GM18507 (cell line): ENCODE measurements at places on chromosomes 2 and 18.

DNA sequence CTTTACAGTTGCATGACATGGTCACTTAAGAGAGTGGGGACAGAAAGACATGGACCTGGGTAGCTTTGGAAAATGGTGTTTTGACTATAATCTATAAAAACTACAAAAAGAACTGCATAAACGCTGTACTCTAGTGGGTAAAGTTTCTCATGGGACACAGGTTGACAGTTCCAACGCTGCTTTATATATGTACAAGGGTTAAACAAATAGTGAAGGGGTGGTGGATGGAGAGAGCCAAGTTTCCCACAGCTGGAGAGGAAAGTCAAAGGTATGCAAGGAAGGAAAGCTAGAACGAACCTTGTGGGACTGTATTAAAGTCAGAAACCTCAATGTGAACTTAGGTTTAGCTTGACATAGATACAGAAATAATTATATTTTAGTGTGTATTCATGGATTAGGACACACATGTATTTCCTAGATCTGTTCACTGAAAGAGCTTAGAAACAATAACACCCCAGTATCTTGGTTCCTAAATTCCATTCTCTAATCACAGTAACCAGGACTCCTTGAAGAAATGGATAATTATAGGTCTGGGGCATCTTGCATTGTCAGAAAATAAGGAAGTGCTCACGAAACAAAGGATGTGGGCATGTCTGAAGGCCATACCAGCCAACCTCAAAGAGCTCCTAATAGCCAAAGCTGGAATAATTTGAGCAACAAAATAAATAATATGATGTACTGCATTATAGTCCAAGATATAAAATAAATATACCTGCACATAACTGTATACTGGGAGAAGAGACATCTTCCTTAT is 28.8 kb downstream of the TANC1 start:
- no peak for DNase-seq

GRCh38 chr18:13813271-13813849 is 10.6 kb upstream of the MC5R start:
- peak; percentile 43 for DNase-seq

- peak; percentile 65 for DNase-seq
These were observed 26.3 kb downstream of the MRPL35 start for GRCh38 chr2:86225581-86225980.

DNA sequence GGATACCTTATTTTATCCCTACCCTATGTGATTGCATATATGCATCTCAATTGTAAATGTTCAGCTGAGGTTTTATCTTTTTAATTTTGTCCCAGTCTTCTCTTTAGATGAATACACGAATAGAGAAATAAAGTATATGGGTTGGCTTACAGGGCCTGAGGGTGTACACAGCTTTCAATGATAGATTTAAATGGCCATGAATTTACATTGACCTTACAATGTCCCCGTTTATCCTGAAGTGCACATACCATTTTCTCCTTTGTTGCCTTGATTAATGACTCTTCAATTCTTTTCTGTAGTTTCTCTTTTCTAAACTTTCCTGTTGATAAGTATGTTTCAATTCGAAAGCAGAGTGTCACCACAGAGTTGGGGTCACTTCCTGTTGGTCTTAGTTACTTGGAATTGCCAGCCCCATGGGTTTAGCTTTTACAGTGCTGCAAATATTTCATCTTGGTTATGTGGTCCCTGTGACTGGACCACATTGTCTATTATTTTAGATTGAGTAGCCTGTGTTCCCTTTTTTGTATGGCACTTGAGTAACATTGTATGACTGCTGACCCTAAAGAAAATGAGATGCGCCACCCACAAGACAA is 1616.3 kb upstream of the ACVR2A start:
- DNase-seq: no peak

DNA sequence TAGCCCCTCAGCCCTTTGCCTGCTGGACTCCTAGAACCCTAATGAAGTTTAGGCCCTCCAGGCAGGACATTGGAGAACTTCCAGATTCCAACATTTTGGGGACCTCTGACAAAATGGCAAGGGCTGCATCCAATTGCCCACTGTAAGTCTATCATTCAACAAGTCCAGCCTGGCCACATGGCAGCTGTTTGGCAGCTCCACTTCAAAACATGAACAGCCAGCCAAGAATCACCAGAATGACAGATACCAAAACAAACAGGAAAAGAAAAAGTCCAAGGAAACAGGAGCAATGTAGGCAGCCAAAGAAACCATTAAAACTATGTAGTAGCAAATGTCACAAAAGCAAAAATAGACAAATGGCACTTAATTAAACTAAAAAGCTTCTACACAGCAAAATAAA is 25.5 kb downstream of the SLC4A5 start:
- no peak for DNase-seq

DNA sequence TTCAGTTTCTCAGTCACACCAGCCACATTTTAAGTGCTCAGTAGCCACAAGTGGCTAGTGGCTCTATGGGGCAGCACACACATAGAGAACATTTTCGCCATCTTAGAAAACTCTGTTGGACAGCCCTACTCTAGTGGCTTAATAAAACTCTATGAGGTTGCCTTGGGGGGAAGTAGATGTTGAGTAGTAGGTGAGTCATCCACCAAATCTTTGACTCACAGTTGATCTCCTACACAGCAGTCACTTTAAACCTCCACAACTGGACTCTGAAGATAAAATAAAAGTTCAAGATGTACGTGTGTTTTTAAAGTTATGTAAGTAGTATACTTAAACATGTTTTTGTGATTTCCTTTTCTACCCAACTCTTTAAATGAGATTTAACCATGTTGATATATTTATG is 379.0 kb downstream of the SETBP1 start:
- no peak for DNase-seq

- no peak for DNase-seq
These were observed 15.5 kb upstream of the IL1RN start for GRCh38 chr2:113111823-113112287.

- DNase-seq: no peak
These were observed 48.6 kb downstream of the DNMT3A start for GRCh38 chr2:25293145-25293544.

- no peak for DNase-seq
These were observed 633 bp downstream of the NABP1 start for GRCh38 chr2:191678437-191679100.

- no peak for DNase-seq
These were observed 397 bp downstream of the ZCCHC2 start for GRCh38 chr18:62523255-62523588.

DNA sequence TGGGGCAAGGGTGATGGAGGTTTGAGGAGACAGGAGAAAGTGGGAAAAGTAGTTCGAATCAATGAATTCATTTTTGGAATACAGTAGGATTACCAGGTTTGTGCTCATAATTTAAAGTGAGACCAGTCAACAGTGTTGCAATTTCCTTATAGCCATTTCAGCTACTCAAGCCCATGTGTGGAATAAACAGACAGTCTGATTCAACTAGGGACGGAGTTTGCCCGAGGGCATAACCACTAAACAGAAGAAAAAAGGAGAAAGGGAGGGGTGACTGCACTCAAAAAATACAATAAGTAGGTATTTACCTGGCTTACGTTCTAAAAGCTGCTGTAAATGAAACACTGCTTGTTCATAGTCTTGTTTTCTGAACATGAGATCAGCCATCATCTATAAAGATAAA is 55.2 kb downstream of the TTC21B start:
- no peak for DNase-seq

DNA sequence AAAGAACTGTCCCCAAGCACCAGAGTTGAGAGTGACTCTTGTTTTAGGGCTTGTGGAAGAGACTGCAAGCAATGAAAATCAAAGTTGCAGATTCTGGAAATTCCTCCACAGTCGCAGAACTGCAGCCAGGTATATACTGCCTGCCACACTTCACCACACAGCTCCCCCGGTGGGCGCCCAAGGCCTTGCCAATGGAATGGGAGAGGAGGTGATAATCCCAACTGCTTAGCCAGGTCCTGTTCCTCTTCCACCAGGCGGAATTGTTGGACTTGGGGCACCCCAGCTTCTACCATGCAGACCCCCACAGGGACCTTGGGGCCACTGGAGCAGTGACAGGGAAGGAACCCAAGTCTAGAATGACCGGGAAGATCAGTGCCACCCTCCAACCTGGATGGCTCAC is 4.8 kb upstream of the PDIA6 start:
- DNase-seq: no peak

GRCh38 chr2:105682401-105682800 is 62.3 kb upstream of the NCK2 start:
- no peak for DNase-seq

- no peak for DNase-seq
These were observed 2100.7 kb upstream of the PIK3C3 start for GRCh38 chr18:39854291-39854690.

GRCh38 chr18:36411745-36412168 is 114.2 kb downstream of the FHOD3 start:
- no peak for DNase-seq

- no peak for DNase-seq
These were observed 128.5 kb upstream of the SH3BP4 start for GRCh38 chr2:234823196-234823876.

DNA sequence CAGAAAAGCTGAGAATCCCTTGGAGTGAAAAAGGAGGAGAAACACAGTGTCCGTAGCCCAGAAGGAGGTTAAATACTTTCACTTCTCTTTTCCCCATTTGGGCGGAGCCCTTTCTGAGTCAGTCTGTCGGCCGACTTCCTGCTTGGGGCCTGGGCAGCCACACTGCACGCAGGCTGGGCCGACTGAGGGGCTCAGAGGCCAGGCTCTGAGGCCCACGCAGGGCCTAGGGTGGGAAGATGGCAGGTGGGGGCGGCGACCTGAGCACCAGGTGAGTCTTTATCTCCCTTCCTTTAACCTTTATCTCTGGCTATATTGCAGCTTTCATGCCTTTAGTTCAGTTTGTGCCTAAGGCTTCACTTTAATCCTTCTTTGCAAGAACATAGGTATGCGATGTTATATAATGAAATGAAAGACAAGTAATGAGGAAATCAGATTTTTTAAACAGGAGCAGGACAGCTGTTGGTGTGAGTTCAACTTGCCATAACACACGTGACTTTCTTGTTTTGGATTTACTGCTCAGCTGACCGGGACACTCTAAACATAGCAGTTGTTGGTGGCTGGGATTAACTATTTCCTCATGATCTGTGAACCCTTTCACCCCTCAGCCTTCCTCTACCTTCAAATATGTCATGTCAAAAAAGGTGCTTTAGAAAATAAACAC is at the start of gene SP100:
TSS of gene SP100 (plus strand) at position 141 of the 661 bp plus-strand sequence. CDS start at position 237, 96 bp downstream.
- DNase-seq: peak; percentile 54

GRCh38 chr2:217520356-217521010 is 482.3 kb downstream of the TNS1 start:
- DNase-seq: no peak

DNA sequence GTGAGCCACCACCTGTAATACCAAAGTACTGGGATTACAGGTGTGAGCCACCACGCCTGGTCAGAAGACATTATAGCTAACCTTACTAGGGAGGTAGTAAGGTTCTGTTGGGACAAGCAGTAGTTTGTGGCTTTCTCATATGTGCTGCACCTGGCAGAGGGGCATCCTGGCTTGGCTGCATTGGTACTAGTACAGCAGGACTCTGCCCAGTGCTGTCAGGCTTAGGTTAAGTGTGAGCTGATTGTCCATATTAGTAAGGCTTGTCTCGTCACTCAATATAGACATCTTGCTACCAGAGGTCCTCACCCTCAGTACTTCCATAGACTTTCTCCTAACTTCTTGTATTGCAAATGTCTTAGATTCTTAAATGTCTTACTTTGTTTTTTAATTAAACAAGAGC is 96.1 kb downstream of the ASAP2 start:
- no peak for DNase-seq

- no peak for DNase-seq
These were observed 12.8 kb upstream of the MSGN1 start for GRCh38 chr2:17803497-17803896.

DNA sequence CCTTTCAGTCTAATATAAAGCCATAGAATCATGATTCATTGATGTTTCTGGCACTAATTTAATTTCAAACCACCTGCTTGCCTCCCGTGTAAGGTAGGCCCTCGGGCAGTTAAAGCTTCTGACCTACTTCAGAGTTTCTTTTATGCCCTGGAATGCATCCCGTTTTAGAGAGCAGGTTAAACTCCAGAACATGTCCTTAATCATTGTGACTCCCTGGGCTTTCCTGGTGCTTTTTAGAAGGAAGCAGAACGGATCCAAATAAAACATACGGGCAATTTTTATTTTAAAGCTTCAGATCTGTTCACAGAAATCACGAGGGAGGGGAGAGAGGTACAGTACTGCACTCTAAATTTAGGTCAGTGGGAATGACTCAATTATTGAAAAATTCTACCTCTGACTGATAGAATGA is 134.8 kb downstream of the GCA start:
- DNase-seq: no peak

DNA sequence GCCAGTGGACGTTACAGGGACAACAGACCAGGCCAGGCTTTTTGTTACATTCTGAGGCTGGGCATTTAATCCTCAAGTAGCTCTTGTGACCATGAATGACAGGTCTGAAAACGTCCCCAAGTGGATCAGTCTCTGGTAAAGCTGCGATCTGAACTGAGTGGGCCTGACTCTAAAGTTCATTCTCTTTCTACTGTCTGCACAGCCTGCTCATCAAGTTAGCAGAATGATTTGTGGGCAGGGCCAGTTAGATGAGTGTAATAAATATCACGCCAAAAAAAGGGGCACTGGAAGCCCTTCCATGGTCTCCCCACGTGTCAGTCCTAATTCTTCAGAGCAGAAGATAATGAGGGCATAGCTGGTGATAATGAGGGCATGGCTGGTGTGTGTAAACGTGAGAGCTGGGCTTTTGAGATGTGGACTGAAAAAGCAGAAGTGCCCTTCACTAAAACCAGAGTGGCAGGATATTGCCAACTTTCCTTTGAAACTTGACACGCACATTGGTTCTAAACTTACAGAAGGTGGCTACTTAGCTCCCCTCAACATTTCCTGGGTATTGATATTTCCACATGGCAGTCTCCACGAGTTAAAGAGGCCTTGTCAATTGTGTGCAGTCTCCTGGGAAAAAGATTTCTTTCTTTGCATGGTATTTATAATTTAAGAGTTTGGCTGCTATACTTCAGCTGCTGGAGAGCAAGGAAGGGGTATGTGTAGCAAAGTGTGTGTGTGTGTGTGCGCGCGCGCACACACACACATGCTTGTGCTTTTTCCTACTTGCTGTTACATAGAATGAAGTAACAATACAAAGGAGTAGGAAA is 72.7 kb upstream of the LYPD6B start:
- no peak for DNase-seq

- no peak for DNase-seq
These were observed 52.2 kb upstream of the GPC1 start for GRCh38 chr2:240383099-240383758.

DNA sequence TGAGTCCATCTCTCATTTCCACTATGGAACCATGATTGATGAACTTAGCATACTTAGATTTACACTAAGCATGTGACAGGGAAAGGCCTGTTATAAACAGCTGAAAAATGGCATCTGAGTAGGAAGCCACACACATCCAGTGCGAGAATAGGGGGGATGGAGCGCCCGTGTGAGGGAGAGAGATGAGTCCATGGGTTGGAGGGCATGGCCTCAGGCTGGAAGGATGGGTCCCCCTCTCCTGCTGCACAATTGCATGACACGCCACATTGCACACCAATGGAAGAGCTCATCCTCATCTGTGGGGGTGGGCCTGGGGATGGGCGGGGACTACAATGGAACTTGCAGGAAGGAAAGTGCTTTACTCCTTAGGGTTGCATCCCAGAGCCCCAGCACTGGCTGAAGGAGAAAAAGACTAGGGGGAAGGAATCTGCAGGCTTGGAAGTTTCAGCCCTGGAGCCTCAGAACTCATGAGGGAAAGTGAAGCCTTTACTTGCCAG is 46.4 kb upstream of the CXCR4 start:
- DNase-seq: no peak
